ENCODE measurements at places on chromosomes 2 and 18. TPM values are rescaled to one million over a fixed set of nuclear protein-coding genes. Genes with fewer than 3 reads are reported as not detected.
A peak's percentile ranks its signal among the peaks of the same experiment; 100 is the strongest.

DNA sequence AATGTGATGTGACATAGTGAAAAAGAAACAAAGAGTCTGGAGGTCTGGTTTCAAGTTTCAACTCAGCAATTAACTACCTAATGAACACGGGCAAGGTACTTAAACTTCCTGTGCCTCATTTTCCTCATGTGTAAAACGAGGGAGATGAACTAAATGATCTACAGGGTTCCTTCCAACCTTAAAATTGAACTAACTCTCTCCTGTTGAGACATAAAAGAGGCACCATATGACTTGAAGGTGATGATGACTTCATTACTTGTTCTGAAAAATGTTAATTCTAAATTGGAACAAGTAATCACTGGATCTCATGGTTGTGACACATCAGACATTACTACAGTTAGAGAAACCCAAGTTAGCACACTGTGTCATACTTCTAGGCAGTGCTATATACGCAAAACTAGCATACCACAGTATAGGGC, 8.9 kb upstream of the REL start:
- no peaks in the 10 kb centered on the region for H3K27me3 ChIP-seq
- H3K27ac ChIP-seq: peak overlapping the region; percentile 51
- H3K36me3 ChIP-seq: peaks cover 10% of the 10 kb centered on the region
- H3K4me1 ChIP-seq: peaks cover 22% of the 10 kb centered on the region

DNA sequence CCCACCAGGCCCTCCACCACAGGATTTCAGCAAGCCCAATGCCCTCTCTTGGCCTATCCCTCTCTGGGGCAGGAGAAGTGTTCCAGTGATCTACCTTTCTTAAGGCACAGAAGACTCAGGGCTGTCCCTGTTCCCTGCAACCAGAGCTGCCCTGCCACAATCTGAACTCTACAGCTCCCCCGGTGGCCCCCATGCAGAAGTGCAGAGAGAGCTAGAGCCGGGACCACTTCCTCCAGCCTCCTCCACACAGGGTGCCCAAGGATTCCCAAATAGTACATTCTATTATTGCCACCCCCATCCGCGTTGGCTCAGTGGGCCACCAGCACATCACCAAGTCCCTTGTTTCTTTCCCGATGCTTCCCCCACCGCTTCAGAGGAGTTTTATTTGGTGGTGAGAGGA, 114.8 kb upstream of the PTPRM start:
- no peaks in the 10 kb centered on the region for H3K27me3 ChIP-seq
- no peak overlapping the region for H3K27ac ChIP-seq
- H3K4me1 ChIP-seq: no peaks in the 10 kb centered on the region
- H3K36me3 ChIP-seq: no peaks in the 10 kb centered on the region

- no peak overlapping the region for H3K4me3 ChIP-seq
- no peak overlapping the region for H3K27ac ChIP-seq
- no peaks in the 10 kb centered on the region for H3K27me3 ChIP-seq
- peaks cover 8% of the 10 kb centered on the region for H3K36me3 ChIP-seq
- H3K4me1 ChIP-seq: peaks cover 4% of the 10 kb centered on the region
- no peak for DNase-seq
These were observed 290.7 kb upstream of the EPAS1 start for GRCh38 chr2:46006473-46007025.

- no peak overlapping the region for H3K4me3 ChIP-seq
- H3K27ac ChIP-seq: no peak overlapping the region
These were observed 467.0 kb upstream of the RAB12 start for GRCh38 chr18:8142131-8142711.

DNA sequence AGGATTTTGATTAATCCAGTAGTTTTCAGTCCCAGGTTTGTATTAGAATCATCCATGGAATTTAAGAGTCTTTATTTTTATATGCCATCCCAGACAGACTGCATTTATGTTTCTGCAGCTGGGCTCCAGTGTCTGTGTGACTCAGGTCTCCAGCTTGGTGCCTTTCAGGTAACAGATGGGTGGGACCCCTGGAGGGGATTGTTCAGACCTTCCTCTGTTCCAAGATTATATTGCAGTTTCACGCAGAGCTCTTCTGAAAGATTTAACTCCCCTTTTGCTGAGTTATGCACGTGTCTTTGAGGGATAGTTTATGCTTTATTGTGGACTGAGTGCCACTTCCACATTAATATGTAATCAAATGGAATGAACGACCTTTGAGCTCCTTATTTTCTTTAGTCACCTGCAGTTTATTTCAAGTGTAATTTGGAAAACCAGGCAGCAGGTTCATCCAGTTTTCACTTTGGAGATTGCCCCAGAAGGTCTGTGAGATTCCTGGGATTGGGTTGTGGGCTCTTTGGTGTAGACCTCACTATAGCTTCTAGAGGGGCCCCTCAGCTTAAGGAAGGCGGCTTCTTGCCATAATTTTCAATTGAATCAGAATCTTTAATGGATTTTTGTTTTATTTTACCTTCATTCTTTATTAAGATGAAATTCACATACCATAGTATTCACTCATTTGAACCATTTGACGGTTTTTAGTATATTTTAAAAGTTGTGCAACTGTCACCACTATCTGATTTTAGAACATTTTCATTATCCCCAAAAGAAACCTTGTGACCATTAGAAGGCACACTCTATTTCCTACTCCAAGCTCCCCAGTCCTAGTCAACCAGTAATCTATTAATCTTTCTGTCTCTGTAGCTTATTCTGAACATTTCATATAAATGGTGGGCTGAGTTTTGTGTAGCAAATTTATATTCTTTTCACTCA, 135.0 kb downstream of the WDSUB1 start:
- no peak overlapping the region for H3K4me3 ChIP-seq
- H3K4me1 ChIP-seq: peaks cover 10% of the 10 kb centered on the region
- H3K27ac ChIP-seq: no peak overlapping the region
- peaks cover 2% of the 10 kb centered on the region for H3K27me3 ChIP-seq
- H3K36me3 ChIP-seq: no peaks in the 10 kb centered on the region
- DNase-seq: no peak

SRD5A2 gene
- not detected for total RNA-seq

Measured in activated CD4-positive, alpha-beta T cell treated with anti-CD3 and anti-CD28 coated beads, Interleukin-2, amount 10 ng/mL, durations not matched to agents 24 days and 14 days (primary cell).